GM12878 (cell line): ENCODE measurements at places on chromosomes 3 and 15. TPM values are rescaled to one million over a fixed set of nuclear protein-coding genes. Genes with fewer than 3 reads are reported as not detected.

Gene STAC
- not detected in 2 replicates for total RNA-seq

DNA sequence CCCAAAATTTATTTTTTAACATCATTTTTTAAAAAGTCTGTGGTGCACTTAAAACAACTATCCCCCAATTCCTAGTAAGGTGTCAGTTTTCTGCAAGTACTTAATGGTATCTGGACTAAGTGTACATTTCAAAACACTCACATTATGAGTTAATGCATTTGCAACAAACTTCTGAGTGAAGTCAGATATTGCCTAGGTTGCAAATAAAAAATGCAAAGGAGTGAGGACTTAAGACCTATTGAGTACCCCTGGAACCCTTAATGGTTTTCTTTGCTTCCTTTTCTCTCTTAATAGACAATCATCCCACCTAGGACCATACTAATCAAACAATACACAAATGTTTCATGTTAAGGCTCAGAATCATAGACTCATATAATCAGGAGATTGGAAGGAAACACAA is 1.8 kb upstream of the P2RY1 start:
- no peaks in the 10 kb centered on the region for H3K4me1 ChIP-seq
- no peaks in the 10 kb centered on the region; the same call in 1 of the 2 replicates for H3K27me3 ChIP-seq
- no peak for DNase-seq
- H3K36me3 ChIP-seq, result no peaks in the 10 kb centered on the region

DNA sequence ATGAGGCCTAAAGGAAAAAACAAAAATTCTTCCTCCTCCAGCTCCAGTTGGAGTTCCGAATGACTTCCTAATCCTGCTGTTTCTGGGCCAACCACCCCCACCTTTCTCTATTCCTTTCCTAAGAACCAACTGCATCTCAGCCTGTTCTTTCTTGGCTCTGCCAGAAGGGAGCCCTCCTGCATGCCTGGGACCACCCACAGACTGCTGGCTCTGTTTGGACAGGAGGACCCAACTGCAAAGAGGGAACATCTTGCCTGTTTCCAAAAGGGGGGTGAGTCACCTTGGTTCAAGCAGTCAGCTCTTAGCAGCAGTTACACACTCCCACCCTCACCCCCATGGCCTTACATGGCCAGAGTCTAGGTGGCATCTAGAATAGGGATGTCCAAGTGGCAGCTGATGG is 116.0 kb upstream of the PRICKLE2 start:
- no peaks in the 10 kb centered on the region for H3K27me3 ChIP-seq
- no peaks in the 10 kb centered on the region for H3K36me3 ChIP-seq
- H3K4me3 ChIP-seq, result no peak overlapping the region
- DNase-seq, result no peak

DNA sequence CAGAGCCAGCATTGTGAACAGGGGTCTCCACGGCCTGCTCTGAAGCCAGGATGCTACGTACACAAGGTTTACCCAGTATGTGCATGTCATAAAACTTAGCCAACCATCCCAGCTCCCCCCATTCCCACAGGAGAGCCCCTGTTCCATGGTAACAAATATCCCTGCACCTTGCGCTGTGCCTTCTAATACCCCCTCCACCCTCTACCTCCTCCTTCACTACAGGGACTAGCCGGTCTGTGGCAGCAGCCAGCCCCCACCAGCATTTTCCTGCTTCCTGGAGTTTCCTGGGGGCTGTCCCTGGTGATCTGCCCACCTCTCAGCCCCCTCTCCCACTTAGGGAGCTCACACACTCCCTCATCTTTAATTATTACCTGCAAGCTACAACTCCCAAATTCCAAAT is 20.4 kb downstream of the ACSBG1 start:
- H3K27ac ChIP-seq, result no peak overlapping the region
- no peaks in the 10 kb centered on the region for H3K4me1 ChIP-seq
- H3K4me3 ChIP-seq, result no peak overlapping the region
- DNase-seq, result no peak
- no peaks in the 10 kb centered on the region for H3K36me3 ChIP-seq
- no peaks in the 10 kb centered on the region for H3K27me3 ChIP-seq

- no peaks in the 10 kb centered on the region for H3K27me3 ChIP-seq
- peak; percentile 62 for DNase-seq
- peak overlapping the region; percentile 59 for H3K4me3 ChIP-seq
- H3K36me3 ChIP-seq, result no peaks in the 10 kb centered on the region
- H3K27ac ChIP-seq, result peak overlapping the region; percentile 67; the same call in 1 of the 2 replicates
Measured at GRCh38 chr15:72155635-72156616, 37.7 kb downstream of the SENP8 start.

GRCh38 chr3:153744889-153745288 is 376.3 kb upstream of the ARHGEF26 start:
- H3K36me3 ChIP-seq, result no peaks in the 10 kb centered on the region
- H3K27me3 ChIP-seq, result no peaks in the 10 kb centered on the region

GRCh38 chr3:43394041-43394554 is 107.8 kb downstream of the SNRK start:
- H3K27me3 ChIP-seq, result no peaks in the 10 kb centered on the region
- no peak overlapping the region for H3K27ac ChIP-seq
- H3K4me1 ChIP-seq, result no peaks in the 10 kb centered on the region
- no peak for DNase-seq
- H3K36me3 ChIP-seq, result no peaks in the 10 kb centered on the region

DNA sequence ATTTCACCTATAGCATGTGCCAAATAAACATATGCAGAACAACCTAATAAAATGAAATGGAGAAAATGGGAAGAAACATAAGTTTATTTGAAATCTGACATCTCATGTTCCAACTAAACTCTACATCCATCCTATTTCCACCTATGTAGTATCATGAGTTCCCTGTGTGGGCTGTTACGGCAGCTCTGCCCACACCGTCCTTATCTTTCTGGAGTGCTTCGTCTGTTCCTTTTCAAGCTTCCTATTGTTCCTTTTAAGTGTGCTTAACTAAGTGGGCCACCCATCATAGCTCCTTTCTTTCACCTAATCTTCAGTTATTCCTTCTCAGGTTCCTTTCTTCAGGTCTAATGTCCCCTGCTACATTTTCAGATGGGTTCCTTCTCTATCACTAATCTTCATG is 17.3 kb downstream of the RYR3 start:
- H3K4me3 ChIP-seq, result no peak overlapping the region
- no peak overlapping the region for H3K27ac ChIP-seq
- no peak for DNase-seq
- peaks cover 4% of the 10 kb centered on the region; the same call in 1 of the 2 replicates for H3K4me1 ChIP-seq
- H3K36me3 ChIP-seq, result no peaks in the 10 kb centered on the region

DNA sequence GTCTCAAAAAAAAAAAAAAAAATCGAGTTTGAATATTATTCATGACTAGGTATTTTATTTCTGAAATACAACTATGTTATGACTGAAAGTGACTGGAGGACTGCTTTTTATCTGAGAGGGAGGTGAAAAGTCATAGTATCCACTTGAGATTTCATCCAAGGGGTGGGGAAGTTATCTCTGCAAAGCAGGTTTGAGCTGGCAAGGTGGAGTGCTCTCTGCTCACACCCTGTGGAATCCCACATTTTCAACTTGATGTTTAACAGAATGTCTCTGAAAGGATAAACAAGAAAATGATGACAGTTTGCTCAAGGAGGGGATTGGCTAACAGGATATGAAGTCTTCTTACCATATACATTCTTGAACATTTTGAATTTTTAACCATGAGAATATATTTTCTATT is 27.3 kb upstream of the SEC62 start:
- no peak for DNase-seq
- peak overlapping the region; percentile 99 for H3K27ac ChIP-seq
- H3K4me1 ChIP-seq, result peaks cover 38% of the 10 kb centered on the region
- no peak overlapping the region for H3K4me3 ChIP-seq
- H3K36me3 ChIP-seq, result no peaks in the 10 kb centered on the region
